T-helper 2 cell treated with Interferon-gamma antibody and Interleukin-4, amounts not matched to agents 5 μg/mL and 100 μg/mL, for 36 hours (primary cell): ENCODE measurements at places on chromosomes 13 and 19.

DNA sequence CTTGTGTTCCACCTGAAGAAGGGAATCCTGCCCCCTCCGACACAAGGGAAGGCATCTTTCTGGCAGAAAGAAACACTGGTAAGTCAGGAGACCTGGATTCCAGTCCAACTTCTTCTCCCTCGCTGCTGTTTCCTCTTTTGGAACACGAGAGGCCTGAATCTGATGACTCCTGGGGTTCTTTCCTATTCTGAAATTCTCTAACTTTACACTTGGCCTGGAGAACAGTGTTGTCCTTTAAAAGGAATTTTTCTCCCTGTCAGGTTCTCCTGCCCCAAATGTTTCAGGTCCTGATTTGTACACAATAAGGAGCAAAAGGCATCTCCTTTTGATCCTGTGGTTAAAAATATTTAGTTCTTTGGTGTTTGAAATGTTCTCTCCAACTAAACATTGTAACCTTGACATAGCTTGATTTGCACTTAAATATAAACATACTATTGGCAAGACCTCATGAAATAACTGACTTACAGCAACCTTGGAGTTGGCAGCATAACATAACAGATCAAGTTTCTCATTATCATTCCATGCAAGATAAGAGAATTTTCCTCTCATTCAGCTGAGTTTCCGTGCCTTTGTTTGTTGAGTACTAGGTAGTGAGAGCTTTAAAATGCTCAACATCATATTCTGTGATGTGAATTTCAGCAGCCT is 244.8 kb downstream of the COG6 start:
- no peaks in the 10 kb centered on the region for H3K27me3 ChIP-seq
- peaks cover 2% of the 10 kb centered on the region for H3K4me1 ChIP-seq
- H3K4me3 ChIP-seq: no peak overlapping the region
- H3K27ac ChIP-seq: no peak overlapping the region
- DNase-seq: no peak

DNA sequence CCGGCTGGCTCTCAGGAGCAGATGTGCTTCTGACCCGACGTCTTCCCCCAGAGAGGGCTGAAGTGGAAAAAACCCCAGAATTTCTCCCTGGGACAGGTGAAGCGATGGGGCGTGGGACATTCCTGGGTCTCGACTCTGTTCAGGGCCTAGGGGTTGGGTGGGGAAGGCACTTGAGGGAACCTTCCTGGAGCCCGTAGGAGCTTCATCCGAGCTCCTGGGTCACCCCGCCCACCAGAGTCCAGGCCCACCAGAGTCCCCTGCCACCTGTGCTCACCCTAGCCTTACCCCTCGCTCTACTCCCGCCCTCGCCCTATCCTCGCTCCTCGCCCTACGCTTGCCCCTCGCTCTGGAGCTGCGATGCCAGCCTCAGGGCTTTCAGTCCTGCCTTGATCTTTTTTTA is 23.2 kb downstream of the EPN1 start:
- H3K36me3 ChIP-seq: peaks cover 23% of the 10 kb centered on the region
- no peaks in the 10 kb centered on the region for H3K27me3 ChIP-seq
- H3K4me3 ChIP-seq: no peak overlapping the region
- no peak for DNase-seq

- no peak overlapping the region for H3K27ac ChIP-seq
- H3K4me3 ChIP-seq: no peak overlapping the region
- peak; percentile 83 for DNase-seq
- peaks cover 7% of the 10 kb centered on the region for H3K27me3 ChIP-seq
These were observed 11.6 kb upstream of the NFIX start for GRCh38 chr19:12983542-12984142.

- no peak overlapping the region for H3K27ac ChIP-seq
- H3K36me3 ChIP-seq: peaks cover 4% of the 10 kb centered on the region
These were observed 351.5 kb downstream of the KLF12 start for GRCh38 chr13:73782450-73783449.

DNA sequence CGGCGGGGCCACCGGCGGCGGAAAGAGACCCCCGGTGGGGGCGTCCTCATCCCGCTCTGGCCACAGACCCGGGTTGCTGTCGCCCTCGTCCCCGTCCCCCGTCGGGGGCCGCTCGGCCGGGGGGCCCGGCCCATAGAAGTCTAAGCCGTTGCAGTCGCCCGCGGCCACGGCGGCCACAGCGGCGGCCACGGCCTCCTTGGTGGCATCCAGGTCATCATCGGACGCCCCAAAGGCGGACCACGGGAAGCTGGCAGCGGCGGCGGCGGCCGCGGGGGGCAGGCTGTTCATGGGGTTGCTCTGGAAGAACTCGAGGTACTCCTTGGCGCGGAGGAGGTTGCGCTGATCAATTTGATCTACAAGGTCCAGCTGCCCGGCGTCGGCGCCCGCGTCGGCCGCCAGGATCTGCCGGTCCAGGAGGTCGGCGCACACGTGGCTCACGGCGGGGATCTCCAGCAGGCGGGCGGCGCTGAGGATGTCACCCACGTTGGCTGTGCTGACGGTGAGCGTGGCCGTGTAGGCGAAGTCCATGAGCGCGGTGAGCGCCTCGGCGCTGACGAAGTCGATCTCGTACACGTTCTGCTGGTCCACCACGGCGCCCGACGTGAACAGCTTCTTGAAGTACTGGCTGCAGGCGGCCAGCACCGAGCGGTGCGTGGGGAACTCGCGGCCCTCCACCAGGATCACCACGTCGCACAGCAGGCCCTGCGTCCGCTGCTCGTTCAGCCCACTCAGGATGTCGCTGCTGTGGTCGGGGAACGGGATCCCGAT is 12.1 kb downstream of the ZBTB7A start:
- peaks cover 39% of the 10 kb centered on the region for H3K36me3 ChIP-seq
- H3K27me3 ChIP-seq: no peaks in the 10 kb centered on the region
- H3K4me1 ChIP-seq: peaks cover 13% of the 10 kb centered on the region
- H3K4me3 ChIP-seq: no peak overlapping the region
- no peak for DNase-seq
- H3K27ac ChIP-seq: no peak overlapping the region

DNA sequence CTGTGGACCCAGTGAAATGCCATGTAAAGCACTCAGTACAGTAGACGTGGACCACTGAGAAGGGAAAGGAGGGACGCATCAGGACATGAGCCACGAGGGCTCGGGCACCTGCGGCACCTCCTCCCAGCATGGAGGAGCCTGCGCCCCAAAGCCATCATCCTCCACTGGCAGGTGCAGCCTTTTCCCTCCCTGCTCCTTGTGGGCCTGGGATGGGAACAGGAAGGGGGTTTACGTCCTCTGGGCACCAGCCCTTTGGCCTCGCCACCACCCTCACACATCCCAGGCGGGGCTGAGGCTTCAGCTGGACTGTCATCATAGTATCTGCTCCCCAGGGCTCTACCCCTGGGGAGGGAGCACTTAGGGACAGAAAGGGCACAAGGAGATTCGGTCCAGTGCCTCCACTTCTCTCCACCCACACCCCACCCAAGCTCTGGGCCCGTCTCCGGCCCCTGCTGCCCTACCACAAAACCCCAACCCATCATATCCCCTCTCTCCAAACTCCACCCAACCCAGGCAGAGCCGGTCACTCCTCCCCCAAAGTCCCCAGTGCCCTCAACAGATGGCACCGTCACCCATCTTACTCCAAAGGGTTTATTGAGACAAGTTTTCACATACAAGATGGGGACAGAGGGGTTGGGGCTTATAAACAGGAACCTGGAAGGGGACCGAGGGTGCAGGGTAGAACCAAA is 2.2 kb upstream of the PRKD2 start:
- no peak for DNase-seq
- peak overlapping the region; percentile 95 for H3K4me3 ChIP-seq
- peak overlapping the region; percentile 62 for H3K27ac ChIP-seq
- no peaks in the 10 kb centered on the region for H3K27me3 ChIP-seq
- peaks cover 25% of the 10 kb centered on the region for H3K4me1 ChIP-seq

- no peak overlapping the region for H3K4me3 ChIP-seq
- H3K27ac ChIP-seq: no peak overlapping the region
- H3K4me1 ChIP-seq: no peaks in the 10 kb centered on the region
These were observed 43.5 kb downstream of the NEK5 start for GRCh38 chr13:52085421-52085820.

GRCh38 chr13:50783717-50784290 is 59.7 kb downstream of the DLEU7 start:
- peaks cover 35% of the 10 kb centered on the region for H3K27me3 ChIP-seq
- no peaks in the 10 kb centered on the region for H3K36me3 ChIP-seq
- no peak overlapping the region for H3K27ac ChIP-seq
- no peak overlapping the region for H3K4me3 ChIP-seq
- no peak for DNase-seq
- no peaks in the 10 kb centered on the region for H3K4me1 ChIP-seq

- no peak overlapping the region for H3K27ac ChIP-seq
- no peak overlapping the region for H3K4me3 ChIP-seq
- H3K27me3 ChIP-seq: peaks cover 32% of the 10 kb centered on the region
- DNase-seq: no peak
- H3K4me1 ChIP-seq: peaks cover 9% of the 10 kb centered on the region
- H3K36me3 ChIP-seq: no peaks in the 10 kb centered on the region
These were observed 7.5 kb upstream of the PDCD5 start for GRCh38 chr19:32573492-32573794.

- DNase-seq: no peak
- no peak overlapping the region for H3K4me3 ChIP-seq
- H3K27ac ChIP-seq: no peak overlapping the region
- H3K36me3 ChIP-seq: no peaks in the 10 kb centered on the region
- H3K4me1 ChIP-seq: no peaks in the 10 kb centered on the region
These were observed 12.6 kb downstream of the PCDH17 start for GRCh38 chr13:57644106-57644505.

- peaks cover 5% of the 10 kb centered on the region for H3K4me1 ChIP-seq
- no peak overlapping the region for H3K27ac ChIP-seq
- no peaks in the 10 kb centered on the region for H3K27me3 ChIP-seq
- H3K36me3 ChIP-seq: no peaks in the 10 kb centered on the region
- no peak overlapping the region for H3K4me3 ChIP-seq
These were observed 130.6 kb downstream of the COG6 start for GRCh38 chr13:39786091-39786490.

DNA sequence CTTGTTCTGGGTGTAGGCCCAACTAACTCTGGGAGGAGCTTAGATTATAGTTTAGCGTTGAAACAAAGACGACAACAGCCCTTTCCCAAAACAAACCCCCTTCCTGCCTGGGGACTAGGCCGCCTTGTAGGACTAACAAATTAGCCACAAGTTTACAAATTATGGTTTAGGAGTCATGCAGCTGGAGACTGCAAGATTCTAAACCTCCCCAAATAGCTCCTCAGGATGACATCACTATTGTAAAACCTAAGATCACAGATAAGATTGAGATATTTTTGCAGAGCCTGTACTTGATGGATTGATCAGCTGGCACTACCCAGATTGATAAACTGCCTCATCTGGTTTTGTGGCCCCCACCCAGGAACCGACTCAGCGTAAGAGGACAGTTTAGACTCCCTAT is 2.3 kb upstream of the SLC25A15 start:
- H3K27me3 ChIP-seq: no peaks in the 10 kb centered on the region
- H3K4me1 ChIP-seq: peaks cover 24% of the 10 kb centered on the region
- DNase-seq: peak; percentile 46
- peak overlapping the region; percentile 70 for H3K4me3 ChIP-seq
- peak overlapping the region; percentile 87 for H3K27ac ChIP-seq

GRCh38 chr13:27997904-27998522 is 9.5 kb upstream of the URAD start:
- no peaks in the 10 kb centered on the region for H3K36me3 ChIP-seq
- DNase-seq: no peak
- no peak overlapping the region for H3K27ac ChIP-seq
- H3K27me3 ChIP-seq: peaks cover 5% of the 10 kb centered on the region
- no peak overlapping the region for H3K4me3 ChIP-seq

DNA sequence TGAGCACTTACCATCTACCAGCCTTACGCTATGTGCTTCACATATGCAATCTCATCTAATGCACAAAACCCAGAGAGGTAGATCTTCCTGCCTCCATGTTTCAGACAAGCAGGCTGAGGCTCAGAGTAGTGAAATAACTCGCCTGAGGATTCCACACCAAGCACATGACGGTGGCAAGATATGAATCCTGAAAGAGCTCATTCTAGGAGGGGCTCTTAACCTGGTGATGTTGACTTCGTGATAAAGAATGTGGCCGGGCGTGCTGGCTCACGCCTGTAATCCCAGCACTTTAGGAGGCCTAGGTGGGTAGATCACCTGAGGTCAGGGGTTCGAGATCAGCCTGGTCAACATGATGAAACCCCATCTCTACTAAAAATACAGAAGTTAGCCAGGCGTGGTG is 5.0 kb downstream of the NOVA2 start:
- no peaks in the 10 kb centered on the region for H3K36me3 ChIP-seq
- H3K27ac ChIP-seq: no peak overlapping the region
- H3K4me3 ChIP-seq: no peak overlapping the region
- peaks cover 15% of the 10 kb centered on the region for H3K4me1 ChIP-seq

- H3K27me3 ChIP-seq: no peaks in the 10 kb centered on the region
- H3K4me3 ChIP-seq: no peak overlapping the region
- no peaks in the 10 kb centered on the region for H3K36me3 ChIP-seq
- no peak overlapping the region for H3K27ac ChIP-seq
- peaks cover 2% of the 10 kb centered on the region for H3K4me1 ChIP-seq
- DNase-seq: no peak
These were observed 42.4 kb upstream of the RANBP3 start for GRCh38 chr19:6020166-6020882.

GRCh38 chr19:56690670-56691069 is 19.1 kb upstream of the ZNF835 start:
- no peaks in the 10 kb centered on the region for H3K27me3 ChIP-seq
- H3K36me3 ChIP-seq: peaks cover 1% of the 10 kb centered on the region
- H3K4me1 ChIP-seq: no peaks in the 10 kb centered on the region
- DNase-seq: no peak
- H3K4me3 ChIP-seq: no peak overlapping the region

GRCh38 chr13:91719033-91719432 is 320.6 kb downstream of the GPC5 start:
- DNase-seq: no peak
- H3K4me3 ChIP-seq: no peak overlapping the region
- H3K27ac ChIP-seq: no peak overlapping the region
- peaks cover 5% of the 10 kb centered on the region for H3K27me3 ChIP-seq
- H3K36me3 ChIP-seq: no peaks in the 10 kb centered on the region

GRCh38 chr13:27339299-27339698 is 68.7 kb downstream of the RASL11A start:
- peak; percentile 12 for DNase-seq
- no peaks in the 10 kb centered on the region for H3K36me3 ChIP-seq
- H3K27ac ChIP-seq: no peak overlapping the region
- H3K4me3 ChIP-seq: no peak overlapping the region

DNA sequence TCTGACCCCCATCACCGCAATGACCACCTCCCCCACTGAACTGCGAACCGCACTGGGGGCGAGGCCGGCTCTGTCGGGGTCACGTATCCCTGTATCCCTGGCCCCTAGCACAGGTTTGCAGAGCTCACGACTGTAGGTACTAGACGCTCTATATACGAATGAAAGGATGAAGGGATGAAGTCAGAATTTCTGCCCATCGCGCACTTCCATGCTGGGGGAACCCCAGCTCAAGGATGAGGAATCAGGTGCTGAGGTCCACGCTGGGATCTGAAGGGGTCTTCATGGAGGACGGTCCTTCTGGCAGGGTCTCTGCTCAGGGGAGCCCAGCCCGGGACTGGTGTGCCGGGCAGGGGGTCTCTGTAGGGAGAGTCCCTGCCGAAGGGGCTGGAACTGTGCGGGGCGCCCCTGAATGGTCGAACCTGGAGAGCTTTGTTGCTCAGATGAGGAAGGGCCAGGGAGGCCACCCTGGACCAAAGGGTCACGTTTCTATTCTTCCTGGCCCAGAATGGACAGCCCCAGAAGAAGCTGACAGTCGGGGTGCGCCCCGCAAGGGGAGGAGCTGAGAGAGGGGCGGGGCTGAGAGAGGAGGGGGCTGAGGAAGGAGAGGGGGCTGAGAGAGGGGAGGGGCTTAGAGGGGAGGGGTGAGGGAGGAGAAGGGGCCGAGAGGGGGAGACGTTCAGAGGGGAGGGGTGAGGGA is 37.9 kb upstream of the SEMA6B start:
- peaks cover 2% of the 10 kb centered on the region for H3K4me1 ChIP-seq
- no peak overlapping the region for H3K27ac ChIP-seq
- DNase-seq: no peak
- no peaks in the 10 kb centered on the region for H3K36me3 ChIP-seq
- no peak overlapping the region for H3K4me3 ChIP-seq
